Stimulated activated CD4-positive, alpha-beta T cell treated with anti-CD3 and anti-CD28 coated beads, Interleukin-2, amount 100 ng/mL, for 48 hours (primary cell): ENCODE measurements at places on chromosomes 7 and 10.

DNA sequence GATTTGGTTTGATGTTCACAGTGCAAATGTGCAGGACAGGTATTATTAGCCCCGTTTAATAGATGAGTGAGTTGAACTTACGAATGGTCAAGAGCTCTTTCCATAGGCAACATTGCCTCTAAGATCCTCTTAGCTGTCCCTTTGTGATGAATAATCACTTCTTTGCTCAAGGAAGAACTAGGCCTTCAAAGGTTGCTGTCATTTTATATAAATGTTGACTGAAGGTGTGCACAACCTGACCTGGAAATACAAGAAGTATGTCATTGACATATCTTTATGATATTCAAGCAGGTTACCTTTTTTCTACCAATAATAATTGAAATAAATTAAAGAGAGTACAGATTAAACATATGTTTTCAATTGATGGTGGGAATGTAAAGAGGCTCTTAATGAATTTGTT is 48.5 kb upstream of the GLCCI1 start:
- DNase-seq, result no peak

DNA sequence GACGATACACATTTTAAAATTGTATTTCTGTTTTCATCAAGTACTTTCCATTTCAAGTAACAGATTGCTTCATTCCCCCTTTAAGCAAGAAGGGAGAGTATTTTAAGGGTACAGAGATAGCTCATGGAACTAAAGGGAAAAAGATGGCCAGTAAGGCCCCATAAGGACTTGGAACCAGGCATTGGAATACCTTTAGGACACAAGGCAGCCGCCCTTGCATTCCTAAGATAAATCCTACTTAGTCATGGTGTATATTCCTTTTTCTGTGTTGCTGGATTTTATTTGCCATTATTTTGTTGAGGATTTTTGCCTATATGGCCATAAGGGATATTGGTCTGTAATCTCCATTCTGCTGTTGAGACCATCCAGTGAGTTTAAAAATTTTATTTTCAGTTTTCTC is 49.2 kb downstream of the BTRC start:
- DNase-seq, result no peak

DNA sequence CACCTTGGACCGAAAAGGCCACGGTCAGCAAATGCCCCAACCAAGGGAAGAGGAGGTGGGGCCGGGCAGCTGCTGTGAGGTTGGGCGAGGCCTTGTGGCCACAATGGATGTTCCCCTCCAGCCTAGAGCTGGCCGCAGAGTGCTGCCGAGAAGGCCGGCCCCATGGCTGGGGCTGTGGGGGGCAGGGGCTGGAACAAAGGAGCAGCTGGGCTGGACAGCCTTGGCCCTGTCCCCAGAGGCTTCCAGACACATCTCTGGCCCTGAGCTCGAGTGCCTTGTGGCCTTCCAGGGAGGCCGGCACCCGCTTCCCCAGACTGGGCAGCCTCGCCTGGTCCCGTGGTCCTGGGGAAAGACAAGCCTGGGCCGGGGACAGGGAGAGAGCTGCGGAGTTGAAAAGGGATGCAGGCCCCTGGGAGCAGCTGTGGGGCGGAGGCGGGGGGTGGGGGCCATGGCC is 88.0 kb downstream of the PDGFA start:
- no peak for DNase-seq

DNA sequence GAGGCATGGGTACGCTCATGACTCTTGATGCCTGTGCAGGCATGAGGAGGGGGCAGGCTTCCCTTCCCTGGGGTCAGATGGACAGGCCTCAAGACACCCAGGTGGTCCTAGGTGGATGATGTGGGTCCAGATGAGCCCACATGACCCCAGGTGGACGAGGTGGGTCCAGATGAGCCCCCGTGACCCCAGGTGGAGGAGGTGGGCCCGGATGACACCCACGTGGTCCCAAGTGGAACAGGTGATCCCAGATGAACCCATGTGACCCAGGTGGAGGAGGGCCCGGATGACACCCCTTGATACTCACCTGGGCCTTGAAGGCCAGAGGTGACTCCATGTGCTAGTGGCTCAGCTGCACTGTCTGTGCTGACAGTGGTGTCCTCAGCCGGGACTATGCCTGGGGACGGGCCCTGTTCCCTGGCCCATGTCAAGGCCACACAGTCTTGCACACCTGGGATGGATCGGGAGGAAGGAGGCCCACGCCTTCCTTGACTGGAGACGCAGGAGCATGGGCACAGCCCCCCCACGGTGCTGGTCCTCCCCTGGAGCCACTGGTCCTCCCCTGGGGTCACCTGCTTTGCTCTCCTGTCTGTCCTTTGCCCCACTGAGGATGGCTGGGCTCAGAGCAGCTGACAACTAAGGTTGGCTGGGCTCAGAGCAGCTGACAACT is 3.2 kb downstream of the PRAP1 start:
- DNase-seq, result no peak

DNA sequence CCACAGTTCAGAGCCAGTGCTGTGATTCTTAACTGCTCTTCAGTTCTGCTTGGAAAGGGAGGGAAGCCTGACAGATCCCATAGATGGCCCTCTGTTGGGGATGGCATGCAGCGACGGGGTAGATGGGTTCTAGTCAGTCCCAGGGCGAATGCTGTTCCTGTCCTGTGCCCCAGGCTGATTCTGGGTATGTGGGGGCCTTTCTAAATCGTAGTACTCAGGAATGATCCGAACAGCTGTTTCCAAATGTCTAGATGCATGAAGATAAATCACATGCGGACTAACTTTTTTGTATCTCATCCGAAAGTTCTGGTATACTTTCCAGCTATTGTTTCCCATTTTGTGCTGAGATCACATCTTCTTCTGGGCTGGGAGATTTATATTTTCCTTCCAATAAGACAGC is 186.0 kb upstream of the MKI67 start:
- no peak for DNase-seq

DNA sequence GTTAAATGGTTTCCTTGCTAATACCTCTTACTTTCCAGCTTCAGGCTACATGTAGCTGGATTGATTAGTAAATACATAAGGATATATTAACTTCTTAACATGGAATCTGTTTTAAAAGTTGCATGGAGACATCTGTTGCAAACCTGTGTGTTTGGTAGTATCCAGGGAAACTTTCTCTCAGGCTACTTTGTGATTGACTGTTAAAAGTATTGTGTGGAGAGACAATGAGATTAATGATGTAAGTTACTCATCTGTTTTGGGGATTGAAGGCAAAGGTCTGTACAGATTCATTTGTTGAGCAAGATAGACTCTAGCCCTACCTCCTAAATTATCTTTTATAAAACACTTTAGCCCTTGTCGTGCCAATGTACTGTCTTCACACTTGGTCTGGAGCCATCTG is 6.6 kb downstream of the CREB5 start:
- DNase-seq, result no peak

GRCh38 chr10:48273741-48274140 is 755 bp downstream of the FRMPD2 start:
- DNase-seq, result no peak

DNA sequence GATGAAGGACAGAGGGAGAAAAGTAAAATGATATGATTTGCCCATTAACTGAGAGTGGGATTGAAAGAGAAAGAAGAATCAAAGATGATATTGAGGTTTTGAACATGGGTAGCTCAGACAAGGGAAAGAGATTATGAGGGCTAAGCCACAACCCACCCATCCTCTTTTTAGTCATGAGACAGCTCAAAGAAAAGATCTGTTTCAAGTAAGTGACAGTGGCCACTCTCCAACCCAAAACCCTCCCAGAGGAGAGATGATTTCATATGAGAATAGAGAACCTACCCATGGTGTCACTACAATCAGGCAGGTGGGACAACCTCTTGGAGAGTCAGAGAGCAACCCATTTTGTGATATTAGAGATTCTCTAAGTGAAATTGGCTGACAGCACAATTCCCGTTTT is 32.2 kb downstream of the PLXNA4 start:
- DNase-seq, result no peak

DNA sequence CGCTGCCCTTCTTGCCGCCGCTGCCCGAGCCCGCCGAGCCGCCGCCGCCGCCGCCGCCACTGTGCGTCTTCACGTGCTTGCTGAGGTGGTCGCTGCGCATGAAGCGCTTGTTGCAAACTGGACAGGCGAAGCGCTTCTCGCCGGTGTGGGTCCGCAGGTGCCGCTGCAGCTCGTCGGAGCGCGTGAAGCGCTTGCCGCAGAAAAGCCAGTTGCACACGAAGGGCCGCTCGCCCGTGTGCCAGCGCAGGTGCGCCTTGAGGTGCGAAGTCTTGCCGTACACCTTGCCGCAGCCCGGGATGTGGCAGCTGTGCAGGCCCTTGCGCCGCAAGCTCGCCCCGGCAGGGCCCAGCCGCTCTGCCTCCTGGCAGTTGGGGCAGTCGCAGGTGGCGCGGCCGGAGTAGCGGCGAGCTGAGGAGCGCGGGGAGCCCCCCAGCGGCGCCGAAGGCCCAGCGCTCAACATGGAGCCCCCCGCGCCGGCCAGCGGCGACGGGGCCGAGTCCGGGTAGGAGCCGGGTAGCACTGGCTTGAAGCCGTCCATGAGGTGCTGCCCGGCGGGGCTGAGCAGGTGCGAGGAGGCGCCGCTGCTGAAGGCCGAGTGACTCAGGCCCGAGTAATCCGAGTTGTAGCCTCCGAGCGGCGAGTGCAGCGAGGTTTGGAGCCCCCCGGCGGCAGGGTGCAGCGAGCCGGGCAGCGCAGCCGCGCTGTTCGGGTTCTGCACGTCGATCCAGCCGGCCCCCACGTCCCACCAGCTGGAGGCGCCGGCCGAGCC is 2.1 kb downstream of the SP8 start:
- no peak for DNase-seq

DNA sequence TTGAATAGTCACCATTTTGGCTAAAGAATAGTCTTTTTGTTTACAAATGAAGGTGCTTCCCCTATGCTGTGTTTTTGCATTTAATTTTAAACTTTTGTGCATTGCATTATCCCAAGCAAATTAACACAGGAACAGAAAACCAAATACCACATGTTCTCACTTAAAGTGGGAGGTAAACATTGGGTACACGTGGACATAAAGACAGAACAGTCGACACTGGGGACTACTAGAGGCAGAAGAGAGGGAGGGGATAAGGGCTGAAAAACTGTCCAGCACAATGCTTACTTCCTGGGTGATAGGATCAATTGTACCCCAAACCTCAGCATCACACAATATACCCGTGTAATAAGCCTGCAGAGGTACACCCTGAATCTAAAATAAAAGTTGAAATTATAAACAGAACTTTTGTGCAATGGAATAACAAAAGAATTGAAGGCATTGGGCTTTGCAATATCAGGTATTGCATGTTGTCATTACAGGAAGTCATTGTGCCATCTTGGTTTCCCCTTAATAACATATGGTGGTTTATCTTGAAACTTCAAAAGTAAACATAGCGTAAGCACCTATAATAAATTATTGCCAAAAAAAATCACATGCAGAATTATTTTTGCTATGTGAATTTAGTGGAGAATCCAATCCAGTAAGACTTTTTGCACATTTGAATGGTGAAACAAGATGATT is 16.1 kb downstream of the ADD3 start:
- no peak for DNase-seq
